ENCODE measurements at places on chromosomes 1 and 21.

GRCh38 chr1:205255941-205256780 is 28.4 kb downstream of the TMCC2 start:
- peak; percentile 73 for DNase-seq

- peak; percentile 78 for DNase-seq
Measured at GRCh38 chr1:50976890-50977574, 7.0 kb downstream of the CDKN2C start.

DNA sequence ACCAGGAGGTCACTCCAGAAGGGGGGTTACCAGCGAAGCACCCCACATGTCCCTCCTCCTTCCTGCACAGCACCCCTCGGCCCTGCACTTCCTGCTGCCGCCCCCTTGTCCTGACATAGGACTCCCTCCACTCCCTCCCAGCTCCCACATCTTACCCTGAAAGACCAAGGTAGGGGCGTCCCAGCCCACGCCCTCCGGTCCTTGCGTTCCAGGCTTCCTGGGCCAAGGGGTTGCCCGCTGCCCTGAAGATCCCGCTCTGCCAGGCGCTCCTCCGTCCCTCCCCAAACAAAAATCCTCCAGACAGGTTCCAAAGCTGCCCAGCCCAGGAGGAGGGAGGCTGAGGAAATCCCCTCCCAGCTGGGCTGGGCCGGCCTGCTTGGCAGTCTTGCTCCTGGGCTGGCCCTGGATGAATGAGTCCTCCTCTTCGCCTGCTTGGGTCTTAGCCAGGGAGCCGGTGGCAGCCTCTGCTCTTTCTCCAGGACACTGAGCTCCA is at the start of gene RHBDL2:
RHBDL2 (minus strand) TSS at position 304 of the 493 bp plus-strand sequence. CDS start 22,618 bp downstream, outside the sequence.
- no peak for DNase-seq

- DNase-seq: no peak
Measured at GRCh38 chr1:109913360-109913879, 2.8 kb downstream of the CSF1 start.

DNA sequence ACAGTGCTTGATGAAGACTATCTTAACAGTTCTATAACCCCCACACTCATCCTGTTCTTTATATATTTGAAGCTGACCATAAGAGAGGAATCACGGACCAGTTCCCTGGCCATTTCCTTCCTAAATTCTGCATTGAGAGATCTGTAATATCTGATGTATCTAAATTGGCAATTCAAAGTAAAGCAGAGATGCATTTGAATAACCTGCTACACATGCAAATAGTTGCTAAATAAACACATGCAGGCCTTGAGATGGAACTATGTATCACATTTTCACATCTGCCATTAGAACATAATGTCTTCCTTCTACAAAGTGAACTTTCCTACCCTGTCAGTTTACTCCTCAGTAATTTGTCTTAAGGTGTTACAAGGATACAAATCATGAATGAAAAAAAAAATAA is 20.4 kb upstream of the PGBD2 start:
- DNase-seq: no peak

DNA sequence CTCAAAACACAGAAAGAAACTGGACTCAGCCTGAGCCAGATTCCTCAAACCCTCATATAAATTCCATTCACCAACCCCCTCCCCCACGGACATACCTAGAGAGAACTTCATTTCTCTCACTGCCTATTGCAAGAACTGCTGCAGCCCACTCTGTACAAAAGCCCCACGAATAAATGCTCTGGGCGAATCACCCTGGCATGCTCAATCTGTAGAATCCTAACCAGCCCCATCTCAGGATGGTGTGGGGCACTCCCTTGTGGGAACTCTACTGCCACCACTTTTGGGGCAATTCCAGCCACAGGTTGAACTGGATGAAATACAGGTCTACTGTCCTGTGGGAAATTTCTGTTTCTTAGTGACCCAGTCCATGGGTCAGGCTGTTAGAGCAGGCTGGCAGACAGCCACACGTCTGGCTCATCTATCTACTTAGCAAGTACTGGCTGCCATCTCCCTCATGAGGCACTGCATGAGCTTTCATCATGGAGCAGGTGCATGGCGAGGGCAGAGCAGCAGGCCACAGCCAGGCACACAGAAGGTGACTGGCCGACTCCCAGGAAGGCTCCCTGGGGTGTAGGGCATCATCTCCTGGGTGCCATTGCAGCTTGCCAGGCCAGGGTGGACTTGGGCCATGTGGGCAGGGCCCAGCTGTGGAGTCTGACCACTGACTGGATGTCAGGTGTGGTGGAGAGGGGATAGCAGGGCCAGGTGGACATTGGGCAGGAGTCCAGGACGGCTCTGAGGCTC is 1.6 kb upstream of the C1orf35 start:
- no peak for DNase-seq

- DNase-seq: no peak
Measured at GRCh38 chr1:44678626-44679025, 4.1 kb downstream of the ARMH1 start.

DNA sequence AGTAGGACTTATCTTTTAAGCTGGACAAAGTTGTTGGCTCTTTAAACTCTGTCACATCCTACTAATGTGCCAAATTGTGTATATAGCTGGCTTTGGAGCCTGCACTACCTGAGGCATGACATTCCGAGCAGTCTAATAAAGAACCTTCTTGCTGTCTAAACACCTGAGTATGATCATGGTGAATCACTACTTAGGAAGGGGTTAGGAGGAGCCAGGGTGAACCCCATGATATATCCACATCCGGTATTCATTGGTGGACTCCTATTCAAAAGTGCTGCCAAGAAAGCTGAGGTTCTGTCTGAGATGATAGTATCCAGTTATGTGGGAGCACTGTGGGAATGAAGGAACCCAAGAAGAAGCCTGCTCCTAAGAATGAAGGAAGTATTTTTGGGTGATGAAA is 27.1 kb downstream of the CRNN start:
- no peak for DNase-seq

- DNase-seq: no peak
Measured at GRCh38 chr1:42966688-42967612, 8.3 kb upstream of the SLC2A1 start.

DNA sequence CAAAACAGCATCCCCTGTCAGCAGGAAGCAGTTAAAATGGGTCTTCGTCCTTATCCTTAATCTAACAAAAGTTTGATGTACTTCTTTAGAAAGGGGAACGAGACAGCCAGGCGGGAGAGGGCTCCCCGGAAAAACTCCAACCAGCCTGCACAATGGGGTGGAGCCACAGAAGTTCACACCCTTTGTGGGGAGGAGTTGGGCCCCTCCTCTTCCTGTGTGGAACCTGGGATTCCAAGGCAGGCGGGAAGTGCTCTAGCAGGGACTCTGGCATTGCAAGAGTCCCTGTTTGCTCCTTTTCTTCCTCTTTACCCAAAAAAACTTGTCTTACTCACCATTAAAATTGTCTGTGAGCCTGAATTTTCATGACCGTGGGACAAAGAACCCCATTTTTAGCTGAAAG is 47.7 kb downstream of the FCRL5 start:
- no peak for DNase-seq

DNA sequence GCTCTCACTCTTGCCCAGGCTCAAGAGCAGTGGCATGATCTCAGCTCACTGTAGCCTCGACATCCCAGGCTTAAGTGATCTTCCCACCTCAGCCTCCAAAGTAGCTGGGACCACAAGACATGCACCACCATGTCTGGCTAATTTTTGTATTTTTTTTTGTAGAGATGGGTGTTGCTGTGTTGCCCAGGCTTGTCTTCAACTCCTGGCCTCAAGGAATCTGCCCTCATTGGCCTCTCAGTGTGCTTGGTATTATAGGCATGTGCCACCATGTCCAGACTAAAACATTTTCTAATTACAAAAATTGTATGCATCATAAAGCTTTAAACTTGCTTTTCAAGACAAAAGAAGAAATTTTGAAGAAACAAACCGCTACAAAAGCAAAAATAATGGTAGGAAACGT is 20.1 kb downstream of the CBR1 start:
- no peak for DNase-seq

DNA sequence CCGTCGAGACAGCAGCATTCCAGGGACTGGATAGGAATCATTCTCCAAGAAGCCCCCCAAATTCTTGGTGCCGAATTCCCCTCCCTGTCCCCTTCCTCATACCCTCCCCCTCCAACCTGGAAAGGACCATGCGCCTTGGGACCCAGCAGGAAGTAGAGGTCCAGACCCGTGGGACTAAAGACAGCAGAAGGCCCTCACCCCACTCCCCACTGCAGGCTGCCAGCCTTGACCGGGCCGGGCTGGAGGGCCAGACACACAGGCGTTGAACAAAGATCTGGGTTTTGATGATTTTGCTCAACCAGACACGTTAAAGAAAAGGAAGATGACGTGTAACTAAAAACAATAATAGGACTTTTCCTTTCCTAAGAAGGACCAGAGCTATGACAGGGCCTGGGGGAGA is 286.5 kb downstream of the NPHP4 start:
- no peak for DNase-seq

DNA sequence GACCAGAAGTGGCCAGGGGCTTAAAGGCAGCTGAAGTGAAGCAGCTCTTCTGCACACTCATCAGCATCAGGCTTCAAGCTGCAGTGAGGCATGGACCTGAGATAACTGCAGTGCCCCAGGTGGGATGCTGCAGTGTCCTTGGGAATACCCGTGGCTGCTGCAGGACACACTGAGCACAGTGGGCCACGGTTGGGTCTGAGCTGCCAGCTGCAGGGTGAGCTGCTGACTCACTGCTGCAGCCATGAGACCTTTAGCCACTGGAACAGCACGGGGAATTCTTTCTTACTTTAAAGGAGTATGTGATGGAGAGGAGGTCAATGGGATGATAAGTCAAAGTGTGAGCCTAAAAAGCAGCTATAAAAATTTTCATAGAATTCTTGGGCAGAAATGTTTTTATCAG is 102.1 kb downstream of the XCL2 start:
- no peak for DNase-seq

DNA sequence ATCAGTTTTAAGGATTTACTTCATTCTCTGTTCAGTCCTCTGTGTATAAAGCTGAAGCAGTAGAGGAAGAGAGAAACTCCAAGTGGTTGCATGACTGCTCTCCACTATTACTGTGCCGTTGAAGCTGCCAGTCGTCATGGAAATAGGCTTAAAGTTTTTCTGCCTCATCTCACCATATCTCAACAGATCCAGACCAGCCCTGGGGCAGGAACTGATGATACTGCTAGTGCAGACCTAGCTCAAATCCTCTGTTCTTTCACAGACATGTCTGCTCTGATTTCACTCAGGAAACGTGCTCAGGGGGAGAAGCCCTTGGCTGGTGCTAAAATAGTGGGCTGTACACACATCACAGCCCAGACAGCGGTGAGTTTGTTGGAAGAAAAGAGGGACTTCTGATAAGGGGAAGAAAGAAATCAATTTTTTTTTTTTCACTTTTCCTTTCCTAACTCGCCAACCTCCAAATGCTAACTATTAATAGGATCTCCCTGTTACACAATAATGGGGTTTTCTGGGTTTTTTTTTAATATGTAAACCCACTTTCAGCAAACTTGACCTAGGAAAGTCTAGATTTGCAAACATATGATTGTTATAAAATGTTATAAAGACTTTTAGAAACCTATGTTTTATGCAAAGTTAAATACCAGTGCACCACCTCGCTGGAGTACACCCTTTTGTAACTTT is 22.2 kb upstream of the STRIP1 start:
- DNase-seq: no peak

- DNase-seq: no peak
Measured at GRCh38 chr1:21340230-21340945, 50.1 kb upstream of the ECE1 start.

DNA sequence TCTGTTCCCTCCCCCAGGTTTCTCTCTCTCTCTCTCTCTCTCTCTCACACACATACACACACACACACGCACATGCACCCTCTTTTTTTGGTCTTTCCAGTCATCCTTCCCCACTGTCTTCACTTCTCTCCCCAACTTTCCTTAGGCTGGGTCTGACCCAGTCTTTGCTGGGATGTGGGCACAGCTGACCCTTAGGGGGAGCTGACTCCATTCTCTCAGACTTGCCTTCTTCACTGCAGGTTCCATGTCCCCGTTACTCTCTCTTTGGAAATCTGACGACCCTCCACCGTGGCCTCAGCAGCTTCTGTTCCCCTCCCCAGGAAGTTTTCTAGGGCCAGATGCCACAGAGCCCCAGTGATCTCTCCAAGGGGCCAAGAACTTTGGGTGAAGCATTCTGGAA is 2.1 kb downstream of the DISP3 start:
- no peak for DNase-seq

- DNase-seq: no peak
Measured at GRCh38 chr21:17044696-17045095, 468.1 kb upstream of the CXADR start.
